ENCODE measurements at places on chromosomes 3 and 15.
A peak's percentile ranks its signal among the peaks of the same experiment; 100 is the strongest.

GRCh38 chr3:42486814-42487565 is 15.5 kb upstream of the VIPR1 start:
- no peak for DNase-seq

GRCh38 chr15:87213626-87214025 is 1042.9 kb downstream of the NTRK3 start:
- no peak for DNase-seq

DNA sequence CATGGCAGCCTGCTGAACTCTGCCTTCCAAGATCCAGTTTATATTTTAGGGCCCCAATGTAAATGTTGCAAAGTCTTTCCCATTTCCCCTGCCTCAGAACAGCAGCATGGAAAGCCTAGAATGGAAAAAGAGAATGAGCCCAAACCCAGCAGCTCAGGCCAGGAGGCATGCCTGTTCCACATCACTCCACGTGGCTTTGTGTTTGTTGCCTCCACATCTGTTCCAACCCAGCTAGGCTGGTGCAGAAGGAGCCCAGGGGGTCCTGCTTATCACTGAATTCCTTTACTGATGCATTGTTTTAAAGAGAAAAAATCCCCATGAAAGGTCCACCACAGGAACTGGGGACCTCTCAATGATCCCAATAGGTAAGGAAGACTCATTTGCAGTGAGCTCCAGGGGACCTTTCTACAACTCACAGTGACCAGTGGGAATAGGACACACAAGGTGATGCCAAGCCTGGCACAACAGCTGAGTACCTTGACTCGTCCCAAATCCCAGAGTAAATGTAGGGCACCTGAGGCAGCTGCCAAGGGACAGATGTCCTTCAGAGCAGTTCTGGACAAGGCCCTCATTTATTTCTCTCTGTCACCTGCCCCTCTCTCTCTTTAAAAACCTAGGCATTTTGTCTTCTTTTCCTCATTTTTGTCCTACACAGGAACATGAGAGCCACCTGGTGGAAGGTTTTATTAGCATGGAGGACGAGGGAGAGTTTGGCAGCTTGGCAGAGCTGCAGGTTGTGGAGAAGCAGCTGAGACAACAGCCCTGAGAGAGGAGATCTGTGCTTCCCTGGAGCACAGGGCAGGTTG is 41.7 kb upstream of the ADAMTS17 start:
- DNase-seq: no peak

- DNase-seq: no peak
These were observed 62.1 kb upstream of the FAM3D start for GRCh38 chr3:58728723-58729122.

GRCh38 chr3:47907784-47908183 is 104.8 kb downstream of the DHX30 start:
- DNase-seq: no peak

- DNase-seq: no peak
These were observed 558 bp upstream of the SLC30A4 start for GRCh38 chr15:45523166-45523460.

DNA sequence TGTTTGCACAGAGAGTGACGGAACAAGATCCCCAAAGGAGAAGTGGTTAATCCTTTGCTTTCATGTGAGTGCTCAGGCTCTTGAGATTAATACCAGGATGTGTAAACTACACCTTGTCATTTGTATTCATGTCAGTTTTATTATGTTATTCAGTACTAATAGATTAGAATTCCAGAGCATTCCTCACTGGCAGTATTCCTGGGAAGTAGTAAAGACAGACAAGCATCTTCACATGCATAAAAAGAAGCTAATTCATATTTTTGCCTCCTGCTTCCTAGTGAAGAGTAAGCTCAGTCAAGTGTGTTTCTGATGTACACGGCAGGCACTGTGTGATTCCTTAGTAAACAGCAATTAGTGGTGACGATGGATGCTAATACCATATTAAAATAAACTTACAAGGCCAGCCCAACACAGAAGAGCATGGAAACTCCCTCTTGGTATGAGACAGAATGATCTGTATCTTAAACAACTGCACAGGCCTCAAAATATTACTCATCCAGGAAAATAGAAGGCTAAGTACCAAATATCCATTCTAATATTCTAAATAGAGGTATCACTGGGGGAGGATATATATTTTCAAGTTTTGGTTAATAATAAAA is 336.8 kb upstream of the MCTP2 start:
- no peak for DNase-seq

DNA sequence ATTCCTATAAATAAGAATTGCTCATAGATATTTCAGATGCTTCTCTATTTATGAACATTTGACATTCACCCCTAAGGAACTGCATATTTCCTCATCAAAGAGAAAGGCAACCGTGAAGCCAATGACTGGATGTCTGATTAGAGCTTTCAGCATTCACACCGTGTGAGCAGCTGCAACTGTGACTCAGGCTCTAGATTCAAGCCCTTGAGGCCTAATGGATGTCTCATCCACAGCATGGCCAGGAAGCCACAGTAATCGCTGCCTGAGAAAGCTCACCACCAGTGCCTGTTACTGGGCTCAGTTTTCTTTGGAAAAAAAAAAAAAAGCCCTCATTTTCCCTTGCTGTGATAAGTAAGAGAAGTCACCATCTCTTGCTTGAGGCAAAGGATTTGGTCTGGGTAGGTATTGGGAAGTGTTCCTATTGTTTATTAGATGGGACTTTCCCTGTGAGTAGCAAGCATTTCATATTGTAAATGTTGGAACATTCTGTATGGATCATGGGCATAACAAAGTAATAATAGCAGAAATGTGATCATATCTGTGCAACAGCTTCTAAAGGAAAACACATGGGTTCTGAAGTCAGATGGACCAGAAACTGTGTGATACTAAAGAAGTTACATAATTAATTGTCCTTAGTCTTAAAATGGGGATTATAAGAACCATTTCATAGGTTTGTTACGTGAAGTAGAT is 783.7 kb downstream of the AGBL1 start:
- DNase-seq: no peak

DNA sequence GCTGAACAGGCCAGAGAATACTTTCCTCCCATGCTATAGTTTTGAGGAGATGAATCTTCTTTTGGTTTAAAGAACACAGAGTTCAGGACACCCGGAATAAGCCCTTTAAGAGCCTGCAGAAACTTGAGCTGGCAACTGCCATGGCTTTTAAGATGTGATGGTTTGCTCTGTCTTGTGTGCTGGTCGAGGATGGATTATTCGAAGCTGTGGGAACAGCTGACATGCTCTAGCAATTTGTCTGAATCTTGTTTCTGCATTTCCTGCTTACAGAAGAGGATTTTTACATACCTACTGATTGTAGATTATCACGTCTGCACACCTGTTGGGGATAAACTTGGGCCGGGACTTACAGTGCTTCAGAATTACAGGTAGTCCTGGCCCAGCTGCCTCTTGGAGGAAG is 396.9 kb downstream of the LRTM1 start:
- DNase-seq: no peak

DNA sequence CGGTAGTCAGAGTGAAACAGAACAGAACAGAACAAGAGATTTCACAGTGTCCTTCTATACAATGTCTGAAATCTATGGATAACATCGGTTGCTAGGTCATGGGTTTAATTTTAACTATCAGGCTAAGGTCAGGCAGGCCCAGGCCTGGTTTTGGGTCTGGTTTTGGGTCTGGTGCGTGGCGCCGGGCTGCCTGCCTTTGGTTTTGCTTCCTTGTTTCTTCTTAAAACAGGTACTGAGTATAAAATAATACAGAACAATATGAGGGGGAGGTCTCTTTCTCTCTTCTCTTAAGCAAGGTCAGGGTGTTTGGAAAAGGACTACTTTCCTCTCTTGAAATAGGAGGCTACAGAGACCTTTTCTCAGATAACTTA is 1.4 kb downstream of the AEN start:
- DNase-seq: no peak

DNA sequence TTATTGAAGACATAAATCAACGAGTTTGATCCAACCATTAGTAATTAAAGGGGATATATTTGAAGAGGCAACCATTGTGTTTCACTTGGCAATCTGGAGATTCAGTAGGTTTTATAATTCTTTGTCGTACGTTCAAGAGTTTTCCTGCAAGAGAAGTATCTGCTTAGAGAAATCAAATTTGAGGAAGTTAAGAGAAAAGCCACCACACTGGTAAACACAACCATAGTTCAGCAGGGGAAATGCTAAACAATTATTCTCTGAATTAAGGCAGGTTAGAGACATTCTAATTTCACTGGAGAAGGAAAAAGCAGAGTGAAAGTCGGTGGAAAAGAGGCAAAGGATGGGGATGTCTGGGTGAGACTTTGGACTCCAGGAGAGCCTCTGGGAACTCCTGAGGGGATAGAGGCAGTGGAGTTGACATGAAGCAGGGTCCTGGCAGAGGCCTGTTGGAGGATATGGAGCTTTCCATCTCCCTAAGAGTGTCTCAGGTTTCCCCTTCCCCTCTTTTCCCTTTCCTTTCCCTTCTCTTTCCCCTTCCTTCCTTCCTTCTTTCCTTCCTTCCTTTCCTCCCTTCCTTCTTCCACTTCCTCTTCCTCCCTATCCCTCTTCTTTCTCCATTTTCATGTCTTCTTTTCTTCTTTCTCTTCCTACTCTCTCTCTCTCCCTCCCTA is 26.5 kb downstream of the SPINK8 start:
- DNase-seq: no peak

GRCh38 chr3:156449710-156450574 is 105.0 kb downstream of the SSR3 start:
- no peak for DNase-seq

DNA sequence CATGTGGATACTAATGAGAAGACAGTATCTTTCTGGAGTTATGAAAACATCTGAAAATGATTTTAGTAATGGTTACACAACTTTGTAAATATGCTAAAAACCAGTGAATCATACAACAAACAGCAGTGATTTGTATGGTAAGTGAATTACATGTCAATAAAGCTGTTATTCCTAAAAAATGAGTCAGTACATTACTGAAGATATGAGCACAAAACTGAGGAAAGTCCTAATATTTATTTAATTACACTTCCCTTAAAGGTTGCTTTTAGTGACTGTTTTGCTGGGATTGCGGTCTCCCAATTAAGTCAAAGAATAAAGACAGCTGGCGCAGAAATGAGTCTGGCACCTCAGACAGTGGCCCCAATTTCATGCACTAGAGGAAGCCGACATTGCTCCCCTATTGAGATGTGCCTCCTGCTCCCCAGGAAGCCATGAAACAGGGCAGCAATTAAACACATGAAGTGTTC is 50.9 kb upstream of the FSIP1 start:
- peak; percentile 1 for DNase-seq

- DNase-seq: no peak
These were observed 348.3 kb upstream of the TMCO5A start for GRCh38 chr15:37586011-37586583.

DNA sequence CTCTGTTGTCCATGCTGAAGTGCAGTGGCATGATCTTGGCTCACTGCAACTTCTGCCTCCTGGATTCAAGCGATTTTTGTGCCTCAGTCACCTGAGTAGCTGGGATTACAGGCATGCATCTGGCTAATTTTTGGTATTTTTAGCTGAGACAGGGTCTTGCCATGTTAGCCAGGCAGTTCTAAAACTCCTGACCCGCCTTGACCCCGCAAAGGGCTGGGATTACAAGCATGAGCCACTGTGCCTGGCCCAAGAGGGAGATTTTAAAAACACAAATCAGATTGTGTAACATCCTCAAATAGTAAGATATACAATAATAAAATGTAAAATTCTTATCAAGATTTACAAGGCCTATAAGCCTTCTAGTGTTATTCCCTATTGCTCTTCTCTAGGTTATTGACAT is 62.5 kb upstream of the PHLDB2 start:
- DNase-seq: no peak

DNA sequence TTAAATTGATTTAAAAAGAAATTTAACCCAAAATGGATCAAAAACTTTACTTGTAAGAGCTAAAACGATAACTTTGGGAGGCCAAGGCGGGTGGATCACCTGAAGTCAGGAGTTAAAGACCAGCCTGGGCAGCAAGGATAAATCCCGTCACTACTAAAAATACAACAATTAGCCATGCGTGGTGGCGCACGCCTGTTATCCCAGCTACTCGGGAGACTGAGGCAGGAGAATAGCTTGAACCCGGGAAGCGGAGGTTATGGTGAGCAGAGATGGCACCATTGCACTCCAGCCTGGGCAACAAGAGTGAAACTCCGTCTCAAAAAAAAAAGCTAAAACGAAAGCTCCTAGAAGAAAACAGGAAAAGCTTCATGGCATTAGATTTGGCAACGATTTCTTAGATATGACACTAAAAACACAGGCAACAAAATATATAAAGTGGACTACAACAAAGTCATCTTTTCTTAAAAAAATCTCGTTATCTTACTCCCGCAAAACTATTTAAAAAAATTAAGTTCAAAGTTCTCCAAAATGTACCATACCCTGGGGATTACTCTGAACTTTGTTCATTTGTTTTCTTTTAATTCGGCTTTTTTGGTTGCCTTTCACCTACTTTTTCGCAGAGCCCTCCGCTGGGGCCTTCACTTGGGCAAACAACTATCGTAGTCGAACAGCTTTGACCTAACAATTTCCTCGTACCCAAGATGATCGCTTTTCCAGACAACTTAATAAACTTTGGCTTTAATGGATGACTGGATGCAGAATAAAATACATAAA is 2.9 kb downstream of the HDDC3 start:
- DNase-seq: no peak

DNA sequence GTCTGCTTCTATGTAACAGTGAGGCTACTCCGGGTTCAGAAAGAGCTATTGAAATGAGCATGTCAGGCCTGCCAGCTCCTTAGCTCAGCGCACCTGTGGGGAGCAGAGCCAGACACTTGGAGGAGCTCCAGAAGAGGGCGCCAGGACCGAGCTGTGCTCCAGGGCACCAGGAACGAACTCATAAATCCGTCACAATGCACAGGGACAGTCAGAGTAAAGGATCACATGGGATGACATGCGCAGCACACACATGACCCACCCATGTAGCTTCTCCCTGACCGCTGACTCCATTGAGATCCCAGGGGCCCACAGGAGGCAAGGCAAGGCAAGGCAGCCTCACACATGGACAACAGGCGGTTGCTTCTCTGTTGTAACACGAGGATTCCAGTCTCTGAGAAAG is 26.0 kb upstream of the GNB5 start:
- DNase-seq: no peak

GRCh38 chr3:111538681-111539083 is 3.3 kb upstream of the CD96 start:
- DNase-seq: no peak

DNA sequence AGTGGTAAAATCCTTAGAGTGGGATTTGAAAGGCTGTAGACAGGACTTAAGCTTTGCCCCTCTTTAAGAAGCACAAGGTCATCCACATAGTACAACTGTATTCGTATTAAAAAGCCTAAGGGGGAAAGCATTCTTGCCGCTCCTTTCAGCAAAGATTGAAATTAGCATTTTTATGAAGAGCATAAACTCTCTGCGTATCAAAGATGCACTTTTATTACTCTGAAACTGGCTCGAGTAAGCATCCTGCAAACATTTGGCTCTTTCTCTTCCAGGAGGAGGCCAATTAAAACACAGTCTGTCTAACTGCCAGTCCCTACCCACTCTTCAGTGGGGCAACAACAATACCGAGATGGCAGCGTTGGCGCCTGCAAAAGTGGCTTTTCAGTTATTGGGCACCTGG is 192.5 kb upstream of the TPRG1 start:
- DNase-seq: peak; percentile 92

GRCh38 chr15:71103102-71103676 is 12.1 kb upstream of the THSD4 start:
- DNase-seq: no peak
